ENCODE measurements at places on chromosomes 13 and 19.

DNA sequence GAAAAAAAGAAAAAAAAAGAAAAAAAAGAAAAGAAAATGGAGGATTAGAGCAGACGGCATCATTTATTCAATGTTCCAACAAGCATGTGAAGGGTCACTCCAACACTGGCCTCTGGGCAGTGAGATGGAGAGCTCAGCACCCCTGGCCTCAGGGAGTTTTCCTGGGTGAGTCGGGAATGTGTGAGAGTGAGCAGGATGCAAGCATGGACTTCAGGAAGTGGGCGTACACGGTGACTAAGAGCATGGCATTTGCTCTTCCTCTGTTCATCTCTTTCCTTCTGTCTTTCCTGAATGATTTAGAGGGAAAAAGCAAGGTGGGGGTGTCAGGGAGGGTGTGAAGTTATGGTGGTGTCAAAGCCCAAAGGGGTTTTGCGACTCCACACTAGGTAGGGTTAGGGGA lies 682 bp upstream of the CABP5 start:
- no peak for DNase-seq

DNA sequence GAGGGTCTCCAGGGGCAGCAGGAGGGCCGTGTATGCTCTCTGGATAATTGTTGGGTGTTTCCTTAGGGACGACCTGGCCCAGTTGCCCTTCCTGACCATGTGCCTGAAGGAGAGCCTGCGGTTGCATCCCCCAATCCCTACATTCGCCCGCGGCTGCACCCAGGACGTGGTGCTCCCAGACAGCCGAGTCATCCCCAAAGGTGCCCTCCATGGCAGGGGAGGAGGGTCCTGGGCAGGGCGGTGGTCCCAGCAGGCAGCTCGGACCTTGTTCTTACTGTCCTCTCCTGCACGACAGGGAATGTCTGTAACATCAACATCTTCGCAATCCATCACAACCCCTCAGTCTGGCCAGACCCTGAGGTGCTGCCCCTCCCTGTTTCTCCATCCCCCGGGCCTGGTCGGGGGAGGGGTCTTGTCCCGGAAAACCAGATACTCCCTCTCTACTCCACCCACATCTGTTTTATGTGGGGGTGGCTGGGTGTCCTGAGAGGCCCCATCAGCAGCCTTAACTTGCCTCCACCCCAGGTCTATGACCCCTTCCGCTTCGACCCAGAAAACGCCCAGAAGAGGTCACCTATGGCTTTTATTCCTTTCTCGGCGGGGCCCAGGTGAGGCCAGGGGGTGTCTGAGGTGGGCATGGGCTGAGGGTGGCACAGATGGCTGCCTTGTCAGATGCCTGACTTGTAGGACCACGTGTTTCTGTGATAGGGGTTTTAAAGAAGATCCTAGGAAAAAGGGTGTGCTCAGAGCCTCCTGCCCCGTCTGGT lies 12.3 kb upstream of the CYP4F3 start:
- no peak for DNase-seq

DNA sequence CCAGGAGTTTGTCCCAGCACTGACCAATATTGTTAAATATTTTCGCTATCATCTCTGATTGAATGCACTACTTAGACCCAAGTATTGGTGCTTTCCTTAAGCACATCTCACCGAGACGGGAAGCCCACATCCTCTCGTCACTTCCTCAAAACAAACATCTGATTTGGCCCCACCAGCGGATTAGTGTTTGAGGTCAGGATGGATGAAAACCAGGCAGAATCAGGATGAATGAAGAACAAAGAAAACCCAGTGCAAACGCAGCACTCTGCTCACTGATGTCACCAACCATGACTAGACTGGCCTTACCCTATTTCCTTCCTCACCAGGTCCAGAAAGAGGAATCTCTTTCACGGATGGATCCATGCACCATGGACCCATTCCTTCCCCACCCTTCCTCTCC lies 6.0 kb downstream of the PLAUR start:
- DNase-seq: no peak

DNA sequence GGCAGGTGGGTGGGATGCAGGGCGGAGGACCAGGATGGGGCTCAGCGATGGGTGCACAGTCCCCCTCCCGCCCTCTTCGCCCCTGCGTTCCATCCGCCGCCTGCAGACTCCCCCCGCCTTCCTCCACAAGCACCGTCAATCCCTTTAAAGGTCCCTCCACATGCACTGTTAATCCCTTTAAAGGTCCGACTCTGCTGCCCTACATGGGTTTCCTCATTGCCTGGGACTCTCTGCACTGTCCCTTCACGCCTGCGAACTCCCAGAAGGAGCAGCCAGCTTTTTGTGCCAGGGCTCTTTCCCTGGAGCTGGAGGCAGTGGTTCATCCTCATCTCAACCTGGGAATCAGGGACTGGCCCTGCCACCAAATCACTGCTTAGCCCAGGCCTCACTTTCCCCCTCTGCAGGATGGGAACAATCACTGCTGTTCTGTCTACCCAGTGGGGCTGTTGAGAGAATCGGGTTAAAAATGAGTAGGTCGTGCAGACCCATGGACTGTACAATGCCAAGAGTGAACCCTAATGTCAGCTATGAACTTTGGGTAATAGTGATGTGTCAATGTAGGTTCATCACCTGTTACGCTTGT lies 20.4 kb downstream of the ZNF574 start:
- no peak for DNase-seq

DNA sequence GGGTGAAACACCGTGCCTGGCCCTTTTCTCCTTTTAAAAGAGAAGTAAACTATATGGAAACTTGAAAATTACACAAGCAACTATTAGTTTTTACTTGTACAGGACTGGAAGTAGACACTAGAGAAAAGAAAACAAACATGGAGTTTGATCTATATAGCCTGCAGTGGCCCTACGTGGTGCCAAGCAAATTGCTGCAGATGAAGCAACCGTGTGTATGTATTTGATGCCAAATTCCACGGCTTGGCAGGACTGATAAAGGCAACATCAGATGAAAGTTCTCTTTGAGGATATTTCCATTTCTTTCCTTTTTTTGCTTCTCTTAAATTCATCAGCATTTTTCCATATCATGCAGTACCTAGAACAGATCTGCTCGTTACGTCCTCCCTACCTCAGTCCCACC lies 49.8 kb downstream of the ATP8A2 start:
- DNase-seq: no peak

- no peak for DNase-seq
Measured at GRCh38 chr19:34577531-34578101, 96.1 kb downstream of the WTIP start.

DNA sequence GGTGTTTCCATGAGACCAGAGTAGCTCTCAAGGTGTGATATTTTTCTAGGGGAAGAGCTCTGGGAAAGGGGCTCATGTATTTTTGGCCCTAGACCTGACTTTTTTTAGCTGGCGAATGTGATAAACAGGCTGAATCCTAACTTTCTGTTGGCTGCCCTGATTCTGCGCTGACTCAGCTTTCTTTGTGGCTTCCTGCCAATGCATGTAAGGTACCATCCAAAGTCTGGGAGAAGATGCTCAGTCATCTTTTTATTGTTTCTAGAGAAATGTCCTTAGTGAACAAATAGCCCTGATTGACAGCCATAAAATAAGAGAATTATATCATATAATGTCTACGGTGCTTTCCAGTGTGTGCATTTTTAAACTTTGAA lies 113.6 kb upstream of the MBNL2 start:
- no peak for DNase-seq

DNA sequence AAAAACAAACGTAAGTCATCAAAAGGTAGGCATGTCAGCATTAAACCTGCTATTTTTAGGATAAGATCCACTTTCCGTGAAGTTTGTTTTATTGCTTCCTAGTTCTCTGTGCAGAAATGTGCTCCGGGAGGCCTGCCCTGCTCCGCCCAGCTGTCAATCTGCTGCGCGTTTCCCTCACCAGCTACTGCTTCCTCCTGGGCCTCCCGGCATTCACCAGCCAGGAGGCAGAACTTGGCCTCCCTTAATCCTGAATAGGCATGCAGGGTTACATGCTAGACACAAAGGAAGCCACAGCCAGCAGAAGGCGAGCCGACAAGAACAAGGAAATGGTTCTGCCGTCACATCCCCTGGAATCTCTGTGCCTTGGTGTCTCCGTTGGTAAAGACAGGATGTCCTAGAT lies 386.2 kb downstream of the IRS2 start:
- no peak for DNase-seq

DNA sequence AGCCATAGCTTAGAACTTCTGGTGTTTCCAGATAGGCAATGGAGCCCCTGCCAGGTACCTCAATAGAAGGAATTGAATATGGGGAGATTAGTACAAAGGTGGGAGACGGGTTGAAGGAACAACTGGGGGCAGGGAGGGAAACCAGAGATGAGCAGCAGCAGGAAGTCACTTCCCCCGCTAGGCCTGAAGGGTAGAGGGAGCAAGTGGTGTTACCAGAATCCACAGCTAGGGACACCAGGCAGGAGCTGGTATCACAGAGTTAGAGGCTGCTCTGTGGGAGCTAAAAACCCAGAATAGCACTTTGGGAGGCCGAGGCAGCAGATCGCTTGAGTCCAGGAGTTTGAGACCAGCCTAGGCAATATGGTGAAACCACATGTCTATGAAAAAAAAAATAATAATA lies 15.3 kb upstream of the HNRNPUL1 start:
- no peak for DNase-seq

GRCh38 chr13:23185542-23185941 lies 4.8 kb downstream of the SGCG start:
- DNase-seq: no peak
